A172 (cell line): ENCODE measurements at places on chromosomes 6 and 20. TPM values are rescaled to one million over a fixed set of nuclear protein-coding genes. Genes with fewer than 3 reads are reported as not detected.

The WFDC5 gene
- total RNA-seq = not detected in 2 replicates

The TUBE1 gene
- total RNA-seq = 12.9 and 20.0 TPM in 2 replicates

The MAPK13 gene
- total RNA-seq = 0.34 and 0.46 TPM in 2 replicates

The SLC13A3 gene
- total RNA-seq = not detected in 2 replicates

The ASIP gene
- not detected in 2 replicates for total RNA-seq

The SIRPD gene
- not detected in 2 replicates for total RNA-seq

The CTAGE9 gene
- not detected in 2 replicates for total RNA-seq

The IPCEF1 gene
- 0.17 and 0.47 TPM in 2 replicates for total RNA-seq

The SPATS1 gene
- not detected in 2 replicates for total RNA-seq

DNA sequence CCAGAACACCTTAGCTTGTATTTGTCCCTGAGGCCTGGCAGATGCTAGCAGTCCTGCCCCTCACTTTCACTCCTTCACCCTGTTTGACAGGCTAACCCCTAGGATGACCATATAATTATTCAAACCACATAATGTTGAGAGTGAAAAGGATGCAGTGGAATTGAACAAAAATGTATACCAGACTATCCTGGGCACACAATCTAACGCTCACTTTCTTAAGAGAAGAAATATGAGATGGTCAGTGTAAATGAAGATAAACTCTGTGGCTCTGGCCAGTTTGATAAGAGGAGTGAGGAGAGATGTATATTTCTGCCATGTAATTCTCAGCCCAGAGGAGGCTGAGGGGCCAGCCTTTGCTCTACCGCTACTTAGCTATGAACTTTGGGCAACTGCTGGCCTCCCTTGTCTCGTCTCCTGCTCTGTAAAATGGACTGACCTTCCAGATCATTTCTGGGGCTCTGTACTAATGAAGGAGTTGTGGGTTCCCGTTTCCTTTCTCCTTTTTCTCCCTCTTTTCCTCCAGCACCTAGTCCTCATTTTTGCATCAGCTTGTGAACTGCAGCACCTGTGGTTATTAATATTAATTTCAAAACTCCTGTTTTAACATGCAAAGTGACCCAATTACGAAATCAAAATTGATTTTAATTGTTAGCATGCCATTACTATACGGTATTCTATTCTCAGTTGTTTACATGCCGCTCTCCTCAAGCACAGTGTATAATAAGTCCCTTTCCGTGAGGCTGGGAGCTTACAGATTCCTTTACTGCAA lies 92.5 kb upstream of the IYD start:
- no peak for DNase-seq

DNA sequence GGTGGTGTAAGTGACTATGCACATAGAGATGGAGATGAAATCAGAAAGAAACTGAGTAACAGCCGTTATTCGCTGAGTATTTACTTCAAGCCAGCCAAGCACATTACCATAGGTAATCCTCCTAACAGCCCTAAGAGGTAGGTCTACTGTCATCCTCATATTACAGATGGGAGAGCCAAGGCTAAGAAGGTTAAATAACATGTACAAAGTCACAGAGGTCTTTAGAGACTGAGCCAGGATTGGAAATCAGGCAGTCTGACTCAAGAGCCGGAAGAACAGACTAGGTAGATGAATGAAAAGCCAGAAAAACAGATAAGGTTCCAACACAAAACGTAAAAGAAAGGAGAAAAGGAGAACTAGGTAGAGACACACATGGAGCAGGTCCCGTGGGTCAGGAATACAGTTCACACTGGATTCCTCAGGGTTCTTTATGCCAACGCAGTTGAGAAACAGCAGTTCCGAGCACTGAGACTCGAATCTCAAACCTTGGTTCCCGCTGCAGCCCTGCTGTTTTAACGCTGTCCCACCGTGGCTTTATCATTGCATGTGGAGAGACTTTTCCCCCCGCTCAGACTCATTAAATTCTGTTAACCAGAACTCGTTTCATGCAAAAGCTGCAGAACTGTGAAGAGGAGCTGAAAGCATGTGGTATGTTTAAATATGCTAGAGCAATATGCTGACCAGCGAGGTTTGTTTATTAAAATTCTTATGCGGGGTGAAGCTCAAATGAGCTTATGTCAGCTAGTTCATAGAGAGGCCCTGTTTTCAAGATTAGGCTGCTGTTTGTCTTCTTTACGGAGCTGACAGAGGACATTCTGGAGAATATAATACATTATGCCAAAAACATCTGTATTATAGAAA lies 537.9 kb downstream of the CD83 start:
- no peak for DNase-seq

DNA sequence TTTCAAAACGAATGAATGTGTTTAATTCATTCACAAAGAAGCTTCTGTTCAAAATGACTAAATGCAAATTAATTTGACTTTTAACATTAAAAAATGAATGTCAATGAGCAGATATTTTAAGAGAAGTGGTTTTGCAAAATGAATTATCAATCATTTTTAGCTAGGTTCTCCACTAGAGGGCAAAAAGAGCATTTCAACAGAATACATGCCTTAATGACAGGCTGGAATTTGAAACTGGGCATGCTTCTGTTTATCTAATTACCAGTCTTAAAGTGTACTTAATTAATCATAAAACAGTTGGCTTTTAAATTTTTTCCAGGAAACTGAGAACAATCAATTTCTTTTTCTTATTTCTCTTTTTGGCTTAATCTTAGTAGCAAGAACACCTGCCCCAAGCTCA lies 63.8 kb upstream of the TINAG start:
- DNase-seq = peak; percentile 14

DNA sequence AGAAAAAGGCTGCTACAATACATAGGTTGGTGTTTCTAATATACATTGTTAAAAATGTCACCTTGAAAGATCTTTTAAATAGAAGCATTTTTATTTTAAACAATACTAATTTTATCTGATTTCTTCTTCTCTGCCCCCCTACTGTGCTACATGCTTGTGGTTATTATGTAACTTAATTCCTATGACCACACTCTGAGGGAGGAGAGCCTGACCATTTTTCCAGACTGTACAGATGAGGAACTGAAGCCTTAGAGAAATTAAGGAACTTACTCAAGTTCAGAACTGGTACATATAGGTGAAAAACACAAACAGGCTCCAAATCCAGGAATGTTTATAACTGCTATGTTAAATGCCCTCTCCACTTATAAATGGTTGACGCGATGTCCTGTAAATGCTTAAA lies 43.4 kb upstream of the ARHGAP18 start:
- DNase-seq = peak; percentile 28

- no peak for DNase-seq
Measured at GRCh38 chr6:71280701-71281100, 7.9 kb upstream of the OGFRL1 start.

DNA sequence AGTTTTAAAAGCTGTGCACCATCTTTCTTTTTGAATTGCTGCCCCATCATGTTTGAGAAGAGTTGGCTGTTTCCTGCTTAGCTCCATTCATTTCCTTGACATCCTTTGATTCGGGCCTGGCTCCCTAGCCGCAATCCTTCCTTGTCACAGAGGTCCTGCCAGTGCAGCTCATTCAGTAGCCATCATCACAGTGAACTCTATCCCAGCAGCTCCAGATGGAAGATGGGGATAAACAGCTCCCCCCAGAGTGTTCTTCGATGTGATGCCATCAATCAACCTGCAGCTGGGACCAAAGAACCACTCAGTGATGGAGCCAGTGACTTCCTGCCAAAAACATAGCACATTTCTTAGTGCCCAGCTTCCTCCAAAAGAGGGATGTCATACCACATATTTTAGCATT lies 158.8 kb downstream of the FRK start:
- DNase-seq = no peak

GRCh38 chr20:24806705-24807676 lies 142.1 kb upstream of the CST7 start:
- no peak for DNase-seq
